Omental fat pad (tissue), 4 donors: ENCODE measurements at places on chromosomes 7 and 10. TPM values are rescaled to one million over a fixed set of nuclear protein-coding genes. Genes with fewer than 3 reads are reported as not detected.

DNA sequence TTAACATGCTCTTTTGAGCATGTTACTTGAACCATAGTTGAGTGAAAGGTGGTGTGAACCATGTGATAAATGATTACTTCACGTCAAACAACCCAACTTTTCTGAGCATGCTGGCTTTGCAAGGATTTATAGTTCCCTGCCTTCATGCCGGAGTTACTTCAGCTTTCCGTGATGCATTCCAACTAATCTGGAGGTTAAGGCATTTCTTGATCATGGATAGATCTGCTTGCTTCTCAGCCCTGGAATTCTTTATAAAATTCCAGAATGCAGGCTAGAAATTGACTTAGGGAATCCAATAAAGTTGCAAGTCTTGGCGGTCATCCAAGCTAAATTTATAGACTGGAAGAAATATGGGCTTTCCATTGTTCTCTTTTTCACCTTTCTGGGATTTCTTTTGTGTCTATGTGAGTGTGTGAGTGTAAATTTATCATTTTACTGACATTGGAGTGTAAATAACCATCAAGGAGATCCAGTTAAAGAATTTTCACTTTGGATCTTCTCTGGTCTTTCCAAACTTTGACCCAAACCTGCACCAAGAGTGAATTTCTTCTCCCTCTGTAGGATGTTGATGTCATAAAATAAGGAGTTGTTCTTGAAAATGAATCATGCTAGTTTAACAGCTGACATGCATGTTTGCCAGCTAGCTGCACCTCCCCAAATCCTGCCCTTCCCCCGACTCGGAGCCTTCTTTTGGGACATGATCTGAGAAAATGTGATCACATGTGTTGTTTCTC lies 289.0 kb downstream of the TWIST1 start:
- DNase-seq = no peak

DNA sequence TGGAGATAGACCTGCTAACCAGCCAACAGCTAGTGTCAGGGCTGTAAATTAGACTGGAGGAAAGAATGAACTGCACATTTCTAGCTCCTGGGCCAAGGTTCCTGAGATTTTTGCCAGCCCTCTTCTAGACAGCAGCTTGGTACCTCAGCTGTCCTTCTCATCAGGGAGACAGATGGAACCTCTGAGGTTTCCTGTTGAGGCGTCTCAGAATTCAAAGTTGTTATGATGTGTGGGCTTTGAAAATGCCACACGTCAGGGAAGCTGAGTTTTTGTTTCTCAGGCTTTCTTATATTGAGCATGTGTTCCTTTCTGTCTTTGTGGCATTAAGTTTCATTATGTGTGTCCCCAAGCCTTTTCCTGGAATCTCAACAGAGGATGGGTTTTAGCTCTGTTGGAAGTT lies 736.6 kb downstream of the AUTS2 start:
- DNase-seq = no peak

GRCh38 chr7:38317515-38317914 lies 44.1 kb upstream of the TARP start:
- DNase-seq = no peak

- no peak for DNase-seq
Observed at GRCh38 chr7:21214657-21215056, 213.2 kb upstream of the SP4 start.

DNA sequence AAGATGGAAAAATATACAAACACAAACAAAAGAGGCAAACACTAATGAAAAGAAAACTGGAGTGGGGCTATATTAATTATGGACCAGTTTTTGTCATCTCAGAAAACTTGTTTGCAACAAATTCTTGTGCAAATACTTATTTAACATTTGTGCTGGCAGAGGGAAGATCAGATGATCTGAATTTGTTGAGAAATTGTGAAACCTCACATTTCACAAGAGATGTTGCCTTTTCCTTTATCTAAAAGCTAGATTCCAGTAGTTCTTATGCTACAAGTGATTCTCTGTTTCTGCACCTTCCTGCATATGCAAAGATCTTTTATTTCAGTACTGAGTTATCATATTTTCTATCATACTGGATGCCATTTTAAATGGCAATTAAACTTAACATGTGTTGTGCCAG lies 320.7 kb downstream of the SUGCT start:
- no peak for DNase-seq

The NAMPT gene
- 1,775 TPM for total RNA-seq

DNA sequence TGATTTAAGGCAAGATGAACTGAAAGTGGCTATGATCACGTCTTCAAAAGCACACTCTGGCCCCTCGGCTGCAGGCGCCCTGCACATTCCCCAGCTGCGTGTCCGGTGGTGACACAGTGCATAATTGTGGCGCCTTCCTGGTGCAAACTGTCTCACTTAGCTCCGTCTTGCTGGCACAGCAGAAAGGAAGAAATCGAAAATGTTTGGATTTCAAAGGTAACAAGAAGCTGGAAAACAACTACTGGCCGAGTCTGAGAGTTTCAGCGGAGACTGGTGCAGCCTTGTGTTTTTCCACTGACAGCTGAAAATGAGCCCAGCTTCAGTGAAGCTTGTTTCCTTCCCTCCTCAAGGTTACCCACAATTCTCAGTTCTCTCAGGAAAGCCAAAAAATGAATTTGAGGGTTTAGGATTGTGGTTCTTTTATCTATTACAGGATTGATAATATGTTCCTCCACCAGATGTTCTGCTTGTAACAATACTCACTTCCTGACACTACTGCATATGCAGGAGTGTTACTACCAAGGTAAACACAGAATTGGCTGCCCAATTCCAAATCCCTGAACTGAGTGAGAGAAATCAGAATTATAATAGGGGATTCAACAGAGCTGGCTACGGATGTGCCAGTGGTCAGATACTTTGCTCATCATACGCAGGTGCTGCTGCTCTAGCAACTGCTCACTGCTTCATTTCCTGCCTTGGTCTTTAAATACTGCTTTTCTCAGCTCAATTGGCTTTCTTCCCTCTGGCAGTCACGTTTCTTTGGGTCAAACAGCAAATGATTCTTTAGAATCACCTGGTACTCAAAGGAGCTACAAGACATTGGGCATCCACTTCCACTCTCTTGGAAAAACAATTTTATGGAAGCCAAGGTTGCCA lies 63.7 kb downstream of the TRUB1 start:
- no peak for DNase-seq

- no peak for DNase-seq
Observed at GRCh38 chr7:27316311-27316710, 73.7 kb downstream of the EVX1 start.

GRCh38 chr7:110645060-110645459 lies 445.9 kb upstream of the LRRN3 start:
- no peak for DNase-seq

- DNase-seq = no peak
Observed at GRCh38 chr7:50723888-50724287, 58.8 kb downstream of the GRB10 start.

DNA sequence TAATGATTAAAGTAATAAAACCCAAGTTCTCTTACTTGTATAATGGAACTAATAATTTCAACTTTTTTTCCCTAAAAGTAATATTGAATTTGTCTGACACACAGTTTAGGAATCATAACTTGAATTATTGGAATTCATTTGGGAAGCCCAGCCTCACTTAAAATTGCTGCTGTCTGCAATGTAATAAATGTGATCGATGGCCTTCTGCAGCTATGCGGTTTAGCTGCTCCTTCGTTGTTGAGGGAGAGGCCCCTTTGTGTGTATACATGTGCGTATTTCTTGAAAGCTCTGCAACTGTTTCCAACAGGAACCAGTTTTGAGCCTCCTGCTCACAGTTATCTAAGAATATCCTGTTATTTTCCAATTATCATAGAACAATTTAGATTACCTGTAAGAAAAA lies 152.5 kb downstream of the AKR1D1 start:
- DNase-seq = no peak

The NODAL gene
- not detected for total RNA-seq
